Activated CD4-positive, alpha-beta T cell treated with anti-CD3 and anti-CD28 coated beads, Interleukin-2, amount 50 U/mL, for 4 hours (primary cell): ENCODE measurements at places on chromosomes 5 and 9.

GRCh38 chr5:124283031-124283430, 463.4 kb downstream of the ZNF608 start:
- no peak for DNase-seq

DNA sequence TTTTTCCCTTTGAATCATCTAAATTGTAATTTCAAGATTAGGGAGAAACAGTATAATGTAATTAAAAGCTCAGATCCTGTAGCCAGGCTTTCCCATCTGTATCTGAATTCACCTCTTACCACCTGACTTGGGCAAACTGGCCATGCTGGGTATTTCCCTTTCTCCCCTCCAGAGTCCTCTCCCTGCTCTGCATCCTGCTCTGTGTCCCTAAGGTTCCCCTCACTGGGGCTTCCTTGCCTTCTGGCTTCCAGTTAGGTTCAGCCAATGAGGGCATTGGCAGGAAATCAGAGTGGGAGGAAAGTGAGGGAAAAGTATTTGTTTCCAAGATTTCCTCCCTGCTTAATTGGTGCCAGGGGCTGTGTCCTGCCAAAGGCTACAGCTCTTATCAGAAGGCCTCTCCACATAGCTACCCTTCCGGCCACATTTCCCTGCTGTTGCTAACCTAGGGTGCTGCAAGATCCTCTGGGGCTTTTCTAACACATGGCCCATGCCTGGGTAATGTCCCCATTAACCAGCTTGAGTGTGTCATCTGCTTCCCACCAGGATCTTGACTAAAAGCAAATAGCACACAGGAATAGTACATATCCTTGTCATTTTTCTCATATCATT, 51.0 kb upstream of the MPDZ start:
- no peak for DNase-seq

- no peak for DNase-seq
Observed at GRCh38 chr9:70156729-70157128, 102.0 kb upstream of the SMC5 start.

- DNase-seq: no peak
Observed at GRCh38 chr5:14101922-14102321, 41.2 kb upstream of the TRIO start.

DNA sequence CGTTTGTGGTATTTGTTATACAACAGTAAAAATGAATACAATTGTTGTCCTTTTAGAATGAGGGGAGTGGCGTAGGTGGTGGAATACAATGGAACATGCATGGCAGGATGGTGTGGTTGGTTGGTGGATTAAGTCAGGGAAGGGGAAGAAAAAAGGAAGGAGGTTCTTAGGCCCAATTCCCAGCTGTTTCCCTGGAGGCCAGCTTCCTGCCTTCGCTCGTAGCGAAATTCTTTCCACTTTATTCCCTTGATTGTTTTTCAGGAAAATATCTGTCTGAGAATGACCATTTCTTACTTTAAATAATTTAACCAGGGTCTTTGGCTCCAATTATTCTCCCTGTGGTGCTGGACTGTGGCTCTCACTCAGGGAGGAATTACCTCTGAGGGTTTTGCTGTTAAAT, 24.1 kb upstream of the DMAC1 start:
- no peak for DNase-seq

DNA sequence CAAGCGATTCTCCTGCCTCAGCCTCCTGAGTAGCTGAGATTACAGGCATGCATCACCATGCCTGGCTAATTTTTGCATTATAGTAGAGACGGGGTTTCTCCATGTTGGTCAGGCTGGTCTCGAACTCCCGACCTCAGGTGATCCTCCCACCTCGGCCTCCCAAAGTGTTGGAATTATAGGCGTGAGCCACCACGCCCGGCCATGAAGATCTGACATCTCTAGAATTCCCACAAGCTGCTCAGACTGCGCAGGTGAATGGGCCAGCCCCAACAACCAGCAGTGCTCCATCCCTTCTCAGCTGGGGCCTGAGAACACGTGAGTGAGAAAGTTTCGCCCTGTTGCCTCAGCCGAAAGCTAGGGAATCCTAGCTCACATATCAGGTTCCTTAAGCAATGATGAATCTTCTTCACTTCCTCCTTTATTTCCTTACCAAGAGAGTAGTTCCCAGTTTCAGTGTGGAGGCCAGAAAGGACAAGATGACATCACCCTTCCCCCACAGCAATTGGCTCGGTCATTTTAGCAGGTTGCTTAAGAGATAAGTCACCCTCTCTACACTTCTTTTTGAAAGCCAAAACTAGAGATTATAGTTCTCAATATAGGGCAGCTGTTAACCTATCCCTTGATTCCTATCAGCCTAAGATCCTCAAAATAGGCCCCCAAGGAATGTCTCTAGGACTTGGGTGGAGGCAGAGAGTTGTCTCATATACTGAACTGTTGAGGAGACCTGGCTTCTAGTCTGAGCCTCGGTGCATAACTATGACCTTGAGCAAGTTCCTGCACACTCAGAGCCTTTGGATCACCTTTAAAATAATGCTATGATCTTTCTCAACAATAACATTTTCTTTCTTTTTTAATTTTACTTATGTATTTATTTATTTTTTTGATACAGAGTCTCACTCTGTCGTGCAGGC, 23.9 kb upstream of the PPP2CA start:
- no peak for DNase-seq

GRCh38 chr5:86565197-86565789, 52.4 kb upstream of the COX7C start:
- no peak for DNase-seq

DNA sequence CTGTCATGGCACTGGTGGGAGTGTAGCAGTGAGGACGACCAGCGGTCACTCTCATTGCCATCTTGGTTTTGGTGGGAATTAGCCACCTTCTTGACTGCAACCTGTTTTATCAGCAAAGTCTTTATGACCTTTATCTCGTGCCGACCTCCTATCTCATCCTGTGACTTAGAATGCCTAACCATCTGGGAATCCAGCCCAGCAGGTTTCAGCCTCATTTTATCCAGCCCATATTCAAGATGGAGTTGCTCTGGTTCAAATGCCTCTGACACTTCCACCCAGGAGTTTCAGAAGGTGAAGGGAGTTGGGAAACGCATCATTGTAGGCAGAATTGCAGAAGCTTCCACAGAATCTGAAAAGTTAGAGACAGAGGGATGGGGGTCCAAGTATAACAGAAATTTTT, 35.4 kb downstream of the SHC3 start:
- no peak for DNase-seq

- no peak for DNase-seq
Observed at GRCh38 chr5:39933061-39933460, 508.3 kb upstream of the DAB2 start.

DNA sequence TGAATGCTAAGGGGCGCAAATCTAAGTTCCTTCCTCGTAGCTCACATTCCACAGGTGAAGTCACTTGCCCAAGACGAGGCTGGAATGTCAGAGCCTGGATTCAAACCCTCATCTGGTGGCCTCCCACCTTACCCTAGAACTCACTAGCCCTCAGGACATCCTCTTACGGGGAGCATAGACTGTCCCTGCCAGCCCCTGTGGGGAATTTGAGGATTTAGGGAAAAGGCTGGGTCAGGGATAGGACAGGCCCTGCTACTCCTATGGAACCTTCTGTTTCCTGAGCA, 45.0 kb downstream of the IRF1 start:
- no peak for DNase-seq

DNA sequence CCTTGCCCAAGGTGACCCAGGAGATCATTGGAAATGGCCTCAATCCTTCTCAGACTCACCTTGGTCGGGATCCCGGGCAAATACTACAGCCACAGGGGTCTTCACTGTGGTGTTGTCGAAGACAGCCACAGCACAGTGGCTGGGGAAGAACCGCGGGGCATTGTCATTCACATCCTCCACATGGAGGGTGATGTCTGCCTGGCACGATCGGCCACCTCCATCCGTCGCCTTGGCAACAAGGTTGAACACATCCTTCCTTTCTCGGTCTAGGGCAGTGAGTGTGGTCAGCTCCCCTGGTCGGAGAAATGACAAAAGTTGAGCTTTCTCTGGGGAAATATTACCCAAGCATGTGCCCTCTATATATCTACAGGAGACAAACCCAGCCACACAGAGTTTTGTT, 56.8 kb downstream of the FAT2 start:
- DNase-seq: no peak

GRCh38 chr5:177982072-177982727, 13.8 kb downstream of the PROP1 start:
- no peak for DNase-seq

- DNase-seq: peak; percentile 95
Observed at GRCh38 chr9:128504485-128505413, at the start of gene GLE1. TSS of gene GLE1 (plus strand) at chr9:128504719. CDS start at chr9:128504806, 87 bp downstream.

- no peak for DNase-seq
Observed at GRCh38 chr5:138468133-138468965, 3.1 kb downstream of the EGR1 start.

GRCh38 chr9:103816146-103816545, 278.0 kb upstream of the SMC2 start:
- no peak for DNase-seq

DNA sequence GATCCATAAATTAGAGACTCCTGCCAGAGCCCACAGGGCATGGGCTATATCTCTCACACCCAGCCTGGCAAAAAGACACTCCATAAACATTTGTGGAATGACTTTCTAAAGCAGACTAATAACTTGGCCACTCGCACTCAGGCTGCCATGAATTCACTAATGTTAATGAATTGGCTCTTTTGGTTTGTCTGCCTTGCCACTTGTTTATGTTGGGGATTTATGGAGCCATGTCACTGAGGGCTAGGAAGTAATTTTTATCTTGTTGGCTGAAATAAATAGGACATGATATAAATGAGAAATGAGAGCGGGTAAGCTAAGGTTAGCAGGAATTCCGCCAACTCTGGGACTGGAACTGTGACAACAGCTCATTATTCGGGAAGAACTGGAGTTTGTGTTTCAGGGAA, 55.2 kb downstream of the DROSHA start:
- DNase-seq: no peak

- DNase-seq: peak; percentile 30
Observed at GRCh38 chr9:137550231-137550621, at the start of gene PNPLA7. TSS of gene PNPLA7 (minus strand) at chr9:137550402. CDS start at chr9:137550197, 205 bp downstream.

DNA sequence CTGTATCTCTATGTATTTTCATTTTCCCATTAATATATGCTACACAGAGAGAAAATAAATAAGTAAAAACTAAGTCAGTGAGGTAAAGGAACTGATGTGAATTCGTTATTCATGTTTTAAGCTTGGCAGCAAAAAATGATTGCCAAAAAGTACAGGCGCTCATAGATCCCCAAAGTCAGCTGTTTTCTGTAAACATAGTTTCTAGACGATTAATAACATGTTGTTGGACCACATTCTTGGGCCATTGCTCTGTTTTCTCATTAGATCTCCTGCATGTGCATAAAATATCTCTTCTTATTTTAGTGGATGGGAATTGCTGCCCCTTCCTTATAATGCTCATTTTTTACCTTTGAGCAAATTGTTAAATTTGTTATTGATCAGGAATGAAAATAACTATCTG, 215.2 kb downstream of the TLE1 start:
- no peak for DNase-seq

GRCh38 chr9:87824216-87824875, 58.3 kb upstream of the SPATA31E1 start:
- no peak for DNase-seq

- DNase-seq: no peak
Observed at GRCh38 chr5:102481054-102481715, 17.6 kb downstream of the SLCO6A1 start.

DNA sequence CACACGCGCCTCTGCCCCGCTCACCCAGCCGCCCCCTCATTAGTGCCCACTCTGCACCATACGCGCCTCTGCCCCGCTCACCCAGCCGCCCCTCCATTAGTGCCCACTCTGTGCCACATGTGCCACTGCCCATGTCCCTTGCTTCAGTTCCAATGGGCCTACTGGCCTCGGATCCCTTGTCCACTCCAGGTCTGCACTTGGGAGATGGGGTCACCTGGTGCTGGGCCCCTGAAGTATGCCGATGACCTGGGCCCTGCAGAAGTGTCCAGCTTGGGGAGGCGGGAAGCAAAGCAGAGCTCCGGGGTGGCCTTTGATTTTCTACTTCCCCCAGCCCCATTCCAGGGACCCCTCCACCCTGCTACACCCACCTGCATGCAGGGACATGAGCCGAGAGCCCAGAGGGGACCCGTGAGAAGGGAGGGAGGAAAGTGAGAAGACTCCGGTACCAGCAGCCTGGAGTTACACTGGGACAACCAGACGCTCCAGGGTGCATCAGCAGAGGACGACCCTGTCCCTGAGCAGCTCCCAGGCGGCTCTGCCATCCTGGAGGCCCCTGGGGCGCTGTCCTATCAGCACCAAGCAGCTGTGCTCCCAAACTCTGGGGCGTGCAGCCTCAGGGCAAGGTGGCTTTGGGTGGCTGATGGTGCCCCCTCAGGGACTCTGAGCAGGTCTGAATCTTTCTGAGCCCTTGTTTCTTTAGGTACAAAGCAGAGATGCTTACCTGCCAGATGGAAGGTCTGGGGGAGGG, 140.8 kb downstream of the RXRA start:
- DNase-seq: no peak

DNA sequence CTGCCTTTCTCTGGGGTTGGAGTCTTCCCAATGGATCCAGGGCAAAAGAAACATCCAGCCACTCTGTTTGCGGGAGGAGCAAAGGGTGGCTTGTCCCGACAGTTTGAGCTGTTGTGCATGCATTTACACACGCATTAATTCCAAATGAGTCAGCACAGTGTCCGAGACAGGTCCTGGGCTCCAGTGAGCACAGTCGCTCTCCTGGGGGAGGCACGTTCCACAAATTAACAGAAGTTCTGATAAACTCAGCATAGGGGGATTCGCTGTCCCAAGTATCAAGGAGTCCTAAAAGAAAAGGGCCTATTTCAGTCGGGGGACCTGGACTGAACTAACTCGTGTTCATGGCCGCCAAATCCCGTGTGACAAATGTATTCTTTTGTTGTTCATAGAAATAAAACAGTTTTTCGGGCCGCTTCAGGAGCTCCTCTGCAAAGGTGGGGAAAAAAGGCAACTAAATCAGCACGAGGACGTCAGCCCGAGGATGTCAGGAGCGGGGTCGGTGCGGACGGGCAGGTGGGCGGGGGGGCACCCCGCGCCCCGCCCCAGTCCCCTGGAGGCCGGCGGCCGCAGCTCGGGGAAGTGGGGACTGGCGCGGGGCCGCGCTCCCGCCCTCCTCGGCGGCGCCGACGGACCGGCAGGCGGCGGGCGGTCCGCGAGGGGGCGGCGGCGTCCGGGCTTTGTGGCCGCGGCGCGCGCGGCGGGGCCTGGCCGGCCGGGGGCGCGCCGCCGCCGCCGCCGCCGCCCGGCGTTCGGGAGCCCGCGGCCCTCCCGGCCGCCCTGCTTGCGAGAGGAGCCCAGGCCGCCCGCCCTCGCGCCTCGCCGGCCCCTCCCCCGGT, at the start of gene MSANTD3:
TSS of gene MSANTD3 (plus strand) at position 614 of the 836 bp plus-strand sequence. CDS start 14,796 bp downstream, outside the sequence.
- peak; percentile 42 for DNase-seq

DNA sequence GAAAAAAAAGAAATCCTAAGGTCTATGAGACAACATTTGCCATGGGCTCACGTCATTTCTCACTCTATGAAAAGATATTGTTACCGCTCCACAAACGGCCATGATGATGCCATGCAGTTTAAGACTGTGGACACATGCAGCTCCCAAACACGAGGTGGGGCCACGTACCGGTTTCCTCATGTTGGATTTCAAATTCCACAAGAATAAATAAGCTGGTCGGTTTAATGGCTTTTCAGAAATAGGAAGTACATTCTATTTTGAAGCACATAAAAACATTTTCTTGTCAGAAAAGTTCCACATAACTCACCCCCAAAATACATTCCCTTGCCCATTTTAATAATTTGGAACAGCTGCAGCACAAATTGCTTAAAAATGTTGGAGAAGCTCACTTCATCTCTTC, 130.6 kb downstream of the MYO10 start:
- DNase-seq: no peak
